ENCODE measurements at places on chromosomes 1 and 21.

GRCh38 chr1:23930861-23931490 lies 17.8 kb upstream of the CNR2 start:
- H3K27ac ChIP-seq, result no peak overlapping the region
- no peaks in the 10 kb centered on the region for H3K36me3 ChIP-seq
- H3K27me3 ChIP-seq, result no peaks in the 10 kb centered on the region
- no peak for DNase-seq
- H3K4me1 ChIP-seq, result no peaks in the 10 kb centered on the region

- H3K4me1 ChIP-seq, result peaks cover 74% of the 10 kb centered on the region
- H3K4me3 ChIP-seq, result peak overlapping the region; percentile 29
- H3K36me3 ChIP-seq, result no peaks in the 10 kb centered on the region
- peak; percentile 77 for DNase-seq
- no peaks in the 10 kb centered on the region for H3K27me3 ChIP-seq
- peak overlapping the region; percentile 93 for H3K27ac ChIP-seq
Measured at GRCh38 chr1:18666317-18666920, 35.8 kb downstream of the PAX7 start.

GRCh38 chr1:167428395-167428794 lies 89.9 kb downstream of the CD247 start:
- no peaks in the 10 kb centered on the region for H3K36me3 ChIP-seq
- no peak for DNase-seq
- H3K27me3 ChIP-seq, result no peaks in the 10 kb centered on the region
- no peaks in the 10 kb centered on the region for H3K4me1 ChIP-seq
- no peak overlapping the region for H3K4me3 ChIP-seq

- H3K4me3 ChIP-seq, result no peak overlapping the region
- no peaks in the 10 kb centered on the region for H3K27me3 ChIP-seq
- H3K27ac ChIP-seq, result no peak overlapping the region
- no peaks in the 10 kb centered on the region for H3K36me3 ChIP-seq
Measured at GRCh38 chr1:213171711-213172110, 120.7 kb downstream of the RPS6KC1 start.

GRCh38 chr1:180266275-180267210 lies 36.5 kb downstream of the LHX4 start:
- no peak overlapping the region for H3K4me3 ChIP-seq
- no peaks in the 10 kb centered on the region for H3K36me3 ChIP-seq
- no peaks in the 10 kb centered on the region for H3K27me3 ChIP-seq
- H3K27ac ChIP-seq, result no peak overlapping the region
- no peaks in the 10 kb centered on the region for H3K4me1 ChIP-seq
- no peak for DNase-seq

DNA sequence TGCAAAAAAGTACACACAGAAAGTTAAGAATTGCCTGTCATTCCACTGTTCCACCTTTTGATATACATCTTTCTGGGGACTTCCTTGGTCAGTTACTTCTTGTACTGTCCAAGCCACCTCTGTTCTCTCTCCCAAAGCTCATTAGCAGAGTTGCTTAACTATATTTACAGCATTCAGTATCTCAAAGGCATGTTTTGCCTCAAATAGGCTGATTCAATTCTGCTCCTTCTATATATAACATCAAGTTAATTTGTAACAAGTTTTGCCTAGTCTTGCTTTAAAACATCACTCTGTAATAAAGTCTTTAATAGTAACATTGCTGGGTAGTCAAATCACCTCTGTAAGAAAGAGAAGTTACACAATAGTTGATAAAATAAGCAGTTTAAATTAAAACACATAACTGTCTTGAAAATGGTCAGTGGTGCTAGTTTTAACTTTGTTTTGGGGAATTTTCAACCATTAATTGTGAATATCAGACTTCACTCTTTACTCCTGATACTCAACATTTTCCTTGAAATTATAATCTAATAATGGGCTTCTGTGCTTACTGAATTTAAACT lies 35.7 kb downstream of the EDARADD start:
- no peaks in the 10 kb centered on the region for H3K36me3 ChIP-seq
- no peak for DNase-seq
- H3K27ac ChIP-seq, result no peak overlapping the region
- H3K4me3 ChIP-seq, result no peak overlapping the region

DNA sequence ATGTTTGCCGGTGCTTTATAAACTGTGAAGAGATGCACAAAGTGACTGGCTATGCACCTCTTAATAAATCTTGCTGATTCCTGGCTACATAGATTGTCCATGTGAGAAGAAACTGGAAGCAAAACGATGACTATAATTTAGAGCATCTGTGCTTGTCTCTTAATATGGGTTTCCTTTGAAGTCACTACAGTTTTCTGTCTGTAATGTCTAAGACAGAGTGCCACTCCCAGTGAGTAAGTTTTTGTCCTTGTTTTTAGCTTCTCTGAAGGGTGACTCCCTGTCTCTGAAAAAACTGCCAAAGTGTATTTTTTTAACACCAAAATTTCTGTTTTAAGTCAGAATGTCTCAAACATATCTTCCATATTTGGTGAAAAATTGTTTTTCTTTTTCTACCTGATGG lies 175.1 kb downstream of the FASLG start:
- no peak for DNase-seq
- H3K4me3 ChIP-seq, result no peak overlapping the region
- no peak overlapping the region for H3K27ac ChIP-seq

GRCh38 chr1:195958131-195958530 lies 650.1 kb downstream of the KCNT2 start:
- no peaks in the 10 kb centered on the region for H3K36me3 ChIP-seq
- no peaks in the 10 kb centered on the region for H3K4me1 ChIP-seq
- no peaks in the 10 kb centered on the region for H3K27me3 ChIP-seq
- no peak for DNase-seq
- H3K4me3 ChIP-seq, result no peak overlapping the region

- H3K4me3 ChIP-seq, result peak within 1 kb of the TSS; percentile 100
- H3K36me3 ChIP-seq, result no peaks in the 10 kb centered on the region
- H3K4me1 ChIP-seq, result peaks cover 20% of the 10 kb centered on the region
- DNase-seq, result peak; percentile 64
- H3K27me3 ChIP-seq, result no peaks in the 10 kb centered on the region
Measured at GRCh38 chr1:155002464-155003226, at the start of gene ZBTB7B. ZBTB7B (plus strand) TSS chr1:155002802; CDS start chr1:155014661, 11,859 bp downstream.

GRCh38 chr1:205494115-205494514 lies 10.4 kb upstream of the CDK18 start:
- H3K4me3 ChIP-seq, result no peak overlapping the region
- peaks cover 20% of the 10 kb centered on the region for H3K4me1 ChIP-seq
- no peaks in the 10 kb centered on the region for H3K27me3 ChIP-seq
- H3K36me3 ChIP-seq, result no peaks in the 10 kb centered on the region

DNA sequence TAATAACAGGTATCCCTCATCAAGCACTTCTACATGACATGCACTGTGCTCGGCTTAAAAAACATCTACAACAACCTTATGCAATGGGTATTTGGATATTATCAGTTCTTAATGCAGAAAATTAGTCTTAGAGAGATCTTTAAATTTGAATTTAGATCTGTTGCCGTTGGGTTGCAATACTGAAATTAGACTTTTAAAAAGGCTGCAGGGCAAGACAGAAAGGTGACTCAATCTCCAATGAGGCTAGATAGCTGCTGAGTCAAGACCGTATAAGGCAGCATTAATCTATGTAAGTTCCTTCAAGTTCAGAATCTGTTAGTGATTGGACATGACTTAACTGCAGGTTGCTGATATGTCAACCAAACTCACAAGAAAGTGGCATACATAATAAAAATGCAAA lies 37.3 kb downstream of the OLFM3 start:
- H3K4me3 ChIP-seq, result no peak overlapping the region
- no peaks in the 10 kb centered on the region for H3K4me1 ChIP-seq
- DNase-seq, result no peak
- H3K36me3 ChIP-seq, result no peaks in the 10 kb centered on the region

GRCh38 chr21:19785941-19786340 lies 1212.3 kb upstream of the NCAM2 start:
- H3K4me3 ChIP-seq, result no peak overlapping the region
- no peaks in the 10 kb centered on the region for H3K27me3 ChIP-seq
- no peak for DNase-seq
- no peaks in the 10 kb centered on the region for H3K36me3 ChIP-seq
- no peak overlapping the region for H3K27ac ChIP-seq

DNA sequence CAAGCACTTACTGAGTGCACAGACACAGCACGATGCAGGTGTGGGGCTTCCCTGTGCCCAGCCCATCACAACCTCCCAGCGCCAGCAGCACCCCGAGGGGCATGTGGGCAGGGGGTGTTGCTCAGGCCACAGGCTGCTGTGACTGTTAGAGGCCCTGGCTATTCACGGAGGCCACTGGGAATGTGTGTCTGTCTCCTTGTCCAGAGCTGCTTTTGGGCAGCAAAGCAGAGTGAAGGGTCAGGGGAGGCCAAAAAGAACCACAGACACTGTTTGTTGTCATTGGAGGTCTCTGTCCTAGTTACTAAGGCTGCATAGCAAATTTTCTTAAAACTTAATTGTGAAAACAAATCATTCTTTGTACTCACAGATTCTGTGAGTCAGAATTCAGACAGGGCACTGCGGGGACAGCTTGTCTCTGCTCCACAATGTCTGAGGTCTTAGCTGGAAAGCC lies 49.6 kb downstream of the TNFRSF8 start:
- H3K4me1 ChIP-seq, result no peaks in the 10 kb centered on the region
- no peaks in the 10 kb centered on the region for H3K27me3 ChIP-seq
- H3K36me3 ChIP-seq, result no peaks in the 10 kb centered on the region
- H3K27ac ChIP-seq, result no peak overlapping the region
- no peak for DNase-seq

GRCh38 chr1:156680056-156680455 lies 2.8 kb upstream of the NES start:
- H3K36me3 ChIP-seq, result no peaks in the 10 kb centered on the region
- H3K4me1 ChIP-seq, result peaks cover 25% of the 10 kb centered on the region
- peaks cover 14% of the 10 kb centered on the region for H3K27me3 ChIP-seq
- H3K27ac ChIP-seq, result no peak overlapping the region
- no peak for DNase-seq

DNA sequence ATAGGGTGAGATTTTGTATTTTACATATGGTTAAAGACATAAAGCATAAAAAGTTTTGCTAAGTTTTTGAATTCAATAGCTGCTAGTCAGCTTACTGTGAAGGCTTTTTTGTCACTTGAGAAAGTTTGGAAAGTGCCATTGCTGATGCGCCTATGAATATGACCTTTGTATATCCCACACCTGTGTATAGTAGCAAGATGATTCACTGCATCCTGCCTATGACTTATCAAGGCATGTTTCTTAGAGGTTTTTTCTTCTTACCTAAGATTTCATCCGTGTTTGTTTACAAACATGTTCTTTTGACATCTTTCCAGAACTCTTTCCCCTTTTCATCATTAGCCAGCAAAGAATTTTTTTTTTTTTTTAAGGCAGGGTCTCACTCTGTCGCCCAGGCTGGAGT lies 51.5 kb downstream of the PRKAA2 start:
- no peaks in the 10 kb centered on the region for H3K27me3 ChIP-seq
- H3K27ac ChIP-seq, result peak overlapping the region; percentile 30
- 0 out of 2 replicates have a peak, but pooled peaks cover 5% of the 10 kb centered on the region for H3K4me1 ChIP-seq

- DNase-seq, result no peak
- H3K4me3 ChIP-seq, result peak overlapping the region; percentile 58
- H3K4me1 ChIP-seq, result peaks cover 37% of the 10 kb centered on the region
Measured at GRCh38 chr1:201021630-201022492, 1.7 kb downstream of the KIF21B start.

DNA sequence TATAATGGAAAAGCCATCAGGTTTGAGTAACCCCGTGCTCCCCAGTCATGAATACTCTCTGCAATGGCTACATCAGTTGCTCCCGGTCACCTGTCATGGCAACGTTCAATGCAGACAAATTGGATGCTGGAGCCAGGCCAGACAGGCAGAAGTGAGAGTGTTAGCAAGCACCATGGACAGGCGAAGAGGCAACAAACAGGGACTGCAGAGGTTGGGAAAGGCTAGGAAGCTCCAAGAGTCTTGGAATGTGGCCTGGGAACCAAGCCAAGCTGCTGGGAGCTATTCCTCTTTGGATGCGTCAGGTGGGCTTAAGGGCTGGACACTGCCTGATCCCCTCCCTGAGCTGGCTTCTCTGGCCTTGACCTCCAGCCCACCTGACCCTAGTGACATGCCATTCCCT lies 102.9 kb downstream of the ACTL8 start:
- H3K27me3 ChIP-seq, result no peaks in the 10 kb centered on the region
- no peak for DNase-seq
- H3K36me3 ChIP-seq, result no peaks in the 10 kb centered on the region
- no peak overlapping the region for H3K27ac ChIP-seq
